Ecto neural progenitor cell (in vitro differentiated cells): ENCODE measurements at places on chromosomes 5 and 9.

GRCh38 chr5:56669534-56670483 lies 145.5 kb upstream of the MAP3K1 start:
- DNase-seq, result no peak

DNA sequence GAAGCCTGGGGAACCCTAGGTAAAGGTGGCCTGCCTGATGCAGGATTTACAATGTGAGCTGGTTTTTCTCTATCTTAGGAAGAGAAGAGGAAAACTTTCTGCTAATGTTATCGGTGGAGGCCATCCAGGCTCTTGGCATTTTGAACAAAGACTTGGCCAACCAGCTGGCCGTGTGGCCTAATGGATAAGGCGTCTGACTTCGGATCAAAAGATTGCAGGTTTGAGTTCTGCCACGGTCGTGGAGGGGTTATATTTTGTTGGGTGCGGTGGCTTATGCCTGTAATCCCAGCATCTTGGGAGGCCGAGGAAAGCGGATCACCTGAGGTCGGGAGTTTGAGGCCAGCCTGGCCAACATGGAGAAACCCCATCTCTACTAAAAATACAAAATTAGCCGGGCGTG lies 9.6 kb downstream of the C9orf152 start:
- no peak for DNase-seq

DNA sequence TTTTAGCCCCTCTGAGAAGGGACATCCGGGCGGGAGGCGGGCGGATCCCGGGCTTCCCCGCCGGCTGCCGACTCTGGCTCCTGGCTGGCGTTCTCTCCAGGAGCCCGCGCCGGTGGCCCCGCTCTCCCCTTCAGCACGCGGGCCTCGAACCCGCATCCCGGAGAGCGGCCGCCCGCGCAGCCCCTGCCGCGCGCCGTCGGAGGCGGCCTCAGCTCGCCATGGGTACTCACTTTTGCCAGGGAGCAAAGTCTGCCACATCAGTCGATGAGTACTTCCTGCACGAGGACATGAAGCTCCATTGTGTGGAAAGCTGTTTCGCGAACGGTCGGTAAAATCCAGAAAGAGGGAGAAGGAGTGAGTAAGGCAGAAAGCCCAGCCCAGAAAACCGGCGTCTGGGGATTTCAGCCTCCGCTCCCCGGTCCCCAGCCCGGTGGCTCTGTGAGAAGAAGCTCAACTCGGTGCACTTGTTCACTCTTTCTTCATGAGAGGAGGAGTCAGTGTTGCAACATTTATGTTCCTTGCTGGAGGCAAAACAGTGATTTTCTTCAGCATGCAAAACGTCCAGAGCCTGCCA lies at the start of gene PRLR:
PRLR (minus strand) TSS at position 450 of the 574 bp plus-strand sequence. CDS start 140,867 bp downstream, outside the sequence.
- DNase-seq, result peak; percentile 57

- DNase-seq, result no peak
Observed at GRCh38 chr9:104775574-104775936, 11.6 kb downstream of the NIPSNAP3B start.

GRCh38 chr9:92763721-92764380 lies 782 bp downstream of the BICD2 start:
- peak; percentile 75 for DNase-seq

- DNase-seq, result no peak
Observed at GRCh38 chr5:39995990-39996389, 571.2 kb upstream of the DAB2 start.

DNA sequence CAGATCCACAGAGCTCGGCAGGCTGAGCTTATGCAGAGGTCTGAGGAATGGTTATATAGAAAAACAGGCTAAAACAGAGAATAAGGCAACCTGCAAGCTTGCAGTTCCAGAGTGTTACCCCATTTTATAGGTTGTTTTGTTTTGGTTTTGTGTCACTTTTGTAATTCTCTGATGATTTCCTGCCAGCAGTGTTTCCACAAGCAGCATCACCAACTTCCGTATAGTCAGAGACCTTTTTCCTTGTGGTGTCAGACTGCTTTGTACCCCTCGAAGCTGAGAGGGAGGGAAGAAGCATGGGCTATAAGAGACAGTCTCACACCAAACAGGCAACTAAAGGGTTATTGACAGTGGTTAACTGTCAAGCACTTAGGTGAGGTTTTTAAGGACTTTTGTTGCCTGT lies 61.8 kb downstream of the TLE4 start:
- DNase-seq, result no peak

GRCh38 chr5:41290810-41291209 lies 77.5 kb upstream of the C6 start:
- DNase-seq, result no peak

- DNase-seq, result no peak
Observed at GRCh38 chr9:4794691-4795090, 1.9 kb downstream of the RCL1 start.

- DNase-seq, result no peak
Observed at GRCh38 chr5:17346811-17347210, 129.4 kb downstream of the BASP1 start.

DNA sequence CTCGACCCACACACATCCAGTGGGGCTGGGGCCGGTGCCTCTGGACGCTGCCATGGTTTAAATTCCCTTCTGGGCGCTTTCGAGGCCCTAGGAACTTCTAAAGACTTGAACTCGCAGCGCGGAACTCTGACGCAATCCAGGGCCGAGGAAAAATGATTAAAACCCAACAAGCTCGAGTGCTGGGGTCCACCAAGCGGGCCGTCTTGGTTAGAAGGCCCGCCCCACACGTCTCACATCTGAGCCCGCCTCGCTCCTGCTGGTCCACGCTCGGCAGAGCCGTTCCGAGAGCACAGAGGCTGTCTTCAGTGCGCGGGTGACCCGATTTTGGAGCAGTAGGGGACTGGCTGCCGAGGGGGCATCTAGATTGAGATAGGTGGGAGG lies 1.5 kb downstream of the CRHBP start:
- no peak for DNase-seq

DNA sequence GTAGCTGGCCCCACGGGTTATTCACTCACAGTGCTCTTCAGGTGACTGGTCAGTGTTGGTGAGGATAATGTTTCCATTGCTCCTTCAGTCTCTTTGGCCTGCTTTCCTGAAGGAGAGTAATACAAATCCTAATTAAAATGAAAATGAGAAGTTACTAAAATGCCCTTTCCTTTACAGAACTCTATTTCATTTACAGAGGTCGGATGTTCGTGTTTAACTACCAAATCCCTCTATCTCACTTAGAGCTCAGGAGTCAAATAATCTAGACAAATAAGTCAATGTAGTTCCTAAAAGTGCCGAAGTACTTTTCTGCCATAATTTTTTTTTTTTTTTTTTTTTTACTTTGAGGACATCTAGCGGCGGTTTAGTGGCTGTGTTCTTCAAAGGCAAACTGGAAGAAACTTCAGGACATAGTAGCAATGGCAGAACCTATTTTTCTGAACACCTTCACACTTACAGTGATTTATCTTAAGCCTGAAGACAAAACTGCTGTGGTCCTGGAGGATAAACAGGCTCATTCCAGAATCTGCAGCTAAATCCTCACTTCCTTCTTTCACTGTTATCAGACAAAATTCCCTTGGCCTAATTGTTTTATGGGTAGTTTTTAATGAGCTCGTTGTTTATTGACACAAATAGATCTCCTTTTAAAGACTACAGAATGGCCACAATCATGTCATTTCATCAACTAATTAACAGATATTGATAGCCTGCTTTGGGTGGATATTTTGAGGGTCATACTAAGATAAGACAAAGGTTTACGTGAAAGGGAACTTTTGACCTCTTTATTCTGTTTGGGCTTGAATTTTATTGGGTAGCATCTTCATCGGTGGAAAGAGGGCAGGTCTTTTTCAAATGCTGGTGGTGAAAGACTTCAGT lies 207.6 kb upstream of the DMRTA1 start:
- DNase-seq, result no peak

- DNase-seq, result no peak
Observed at GRCh38 chr9:36985061-36985768, 48.9 kb downstream of the PAX5 start.

DNA sequence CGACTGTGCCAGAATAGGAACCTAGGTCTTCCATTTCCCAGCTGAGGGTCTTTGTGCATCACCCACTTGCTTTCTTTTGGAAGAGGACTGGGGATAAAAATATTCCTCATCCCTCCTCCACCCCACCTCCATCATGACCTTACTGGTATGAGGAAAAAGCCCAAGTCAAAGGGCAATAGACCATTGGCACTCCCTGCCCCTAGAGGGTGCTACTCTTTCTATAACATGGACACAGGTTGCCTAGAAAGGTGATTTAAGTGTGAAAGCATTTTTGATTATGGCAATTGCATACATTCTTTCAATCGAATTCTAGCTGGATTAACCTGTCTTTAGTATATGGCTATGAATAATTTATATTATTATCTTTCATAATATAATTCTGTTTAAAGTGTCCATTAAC lies 22.8 kb upstream of the ZNF618 start:
- no peak for DNase-seq

DNA sequence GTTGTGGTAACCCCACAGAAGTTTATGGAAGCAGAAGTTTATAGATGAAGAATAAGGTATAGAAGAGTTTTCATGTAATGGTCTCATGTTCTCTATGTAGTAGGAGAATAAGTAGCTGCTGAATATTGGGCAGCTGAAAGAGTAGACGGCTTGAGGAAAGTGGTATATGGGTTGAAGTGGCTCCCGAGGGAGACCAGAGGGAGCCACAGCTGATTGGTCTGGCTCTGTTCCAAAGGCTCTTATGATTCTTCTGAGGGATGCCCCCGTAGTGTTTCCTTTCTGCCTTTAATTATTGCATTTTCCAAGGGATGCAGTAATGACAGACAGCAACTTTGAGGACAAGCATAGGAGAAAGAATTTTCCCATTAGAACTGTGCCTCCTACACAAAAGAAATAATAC lies 30.1 kb upstream of the TENT2 start:
- no peak for DNase-seq

DNA sequence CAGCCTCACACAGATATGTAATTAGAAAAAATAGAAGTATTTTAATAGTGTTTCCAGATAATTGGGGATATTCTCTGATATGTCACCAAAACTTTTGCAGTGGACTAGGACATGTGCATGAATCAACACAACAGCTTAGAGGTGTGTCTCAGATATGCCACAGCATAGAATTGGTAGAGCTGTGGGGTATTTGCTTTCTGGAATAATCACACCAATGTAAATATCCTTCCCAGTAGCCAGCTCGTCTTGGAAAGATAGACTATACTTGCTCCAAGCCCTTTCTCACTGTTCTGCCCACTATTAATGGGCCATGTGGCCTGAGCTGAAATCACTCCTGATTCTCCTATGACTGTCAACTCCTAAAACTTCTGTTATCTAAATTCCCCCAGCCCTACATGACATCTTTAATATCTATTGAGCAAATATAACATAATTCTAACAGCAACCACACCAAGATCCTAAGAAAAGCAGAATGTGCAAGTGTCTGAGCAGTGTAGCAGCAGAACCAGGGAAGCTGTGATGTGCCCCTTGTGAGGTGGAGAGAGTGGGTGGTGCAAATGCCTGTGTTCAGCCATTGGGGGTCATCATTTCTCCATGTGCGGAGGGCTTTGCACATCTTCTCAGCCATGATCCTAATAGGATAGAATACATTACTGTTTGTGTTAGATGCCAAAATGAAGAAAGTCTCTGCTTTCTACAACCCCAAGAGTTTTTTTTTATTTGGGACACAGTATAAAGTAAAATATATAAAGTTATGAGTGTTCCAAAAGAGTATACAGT lies 65.0 kb downstream of the MELK start:
- peak; percentile 47 for DNase-seq
